ENCODE measurements at places on chromosomes 1 and 21.

DNA sequence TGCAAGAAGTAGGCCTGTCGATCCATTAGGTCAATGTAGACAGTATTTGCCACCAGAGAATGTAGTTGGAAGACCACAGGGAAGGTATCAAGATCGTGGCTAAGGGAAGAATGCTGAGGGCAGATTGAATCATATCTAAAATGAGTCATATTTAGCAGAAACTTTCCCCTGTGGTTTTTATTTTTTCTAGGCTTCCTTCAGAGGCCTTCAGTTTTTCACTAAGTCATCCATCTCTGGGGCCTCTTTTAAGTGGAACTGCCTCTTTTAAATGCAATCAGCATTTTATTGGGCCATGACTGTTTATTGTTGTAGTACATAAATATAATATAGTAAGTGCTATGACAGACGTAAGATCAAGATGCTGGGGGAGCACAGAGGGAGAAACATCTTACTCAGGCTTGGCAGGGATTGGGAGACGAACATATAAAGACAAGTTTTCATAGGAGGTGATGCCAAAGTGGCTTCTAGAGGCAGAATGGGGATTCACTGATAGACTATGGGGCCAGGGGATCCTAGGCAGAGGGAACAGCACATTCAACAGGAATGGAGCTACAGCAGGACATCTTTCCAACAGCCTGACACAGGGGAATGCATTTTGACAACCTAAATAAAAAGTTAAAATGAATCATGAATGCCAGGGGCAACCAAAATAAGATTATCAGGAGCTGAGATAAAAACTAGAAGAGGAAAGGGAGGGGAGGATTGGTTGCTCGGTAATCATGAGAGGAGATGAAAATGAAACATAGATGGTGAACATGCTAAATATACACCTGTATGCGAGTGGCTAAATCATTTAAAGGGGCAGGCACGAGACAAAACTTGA, 20.1 kb downstream of the UBE2U start:
- no peak for DNase-seq

DNA sequence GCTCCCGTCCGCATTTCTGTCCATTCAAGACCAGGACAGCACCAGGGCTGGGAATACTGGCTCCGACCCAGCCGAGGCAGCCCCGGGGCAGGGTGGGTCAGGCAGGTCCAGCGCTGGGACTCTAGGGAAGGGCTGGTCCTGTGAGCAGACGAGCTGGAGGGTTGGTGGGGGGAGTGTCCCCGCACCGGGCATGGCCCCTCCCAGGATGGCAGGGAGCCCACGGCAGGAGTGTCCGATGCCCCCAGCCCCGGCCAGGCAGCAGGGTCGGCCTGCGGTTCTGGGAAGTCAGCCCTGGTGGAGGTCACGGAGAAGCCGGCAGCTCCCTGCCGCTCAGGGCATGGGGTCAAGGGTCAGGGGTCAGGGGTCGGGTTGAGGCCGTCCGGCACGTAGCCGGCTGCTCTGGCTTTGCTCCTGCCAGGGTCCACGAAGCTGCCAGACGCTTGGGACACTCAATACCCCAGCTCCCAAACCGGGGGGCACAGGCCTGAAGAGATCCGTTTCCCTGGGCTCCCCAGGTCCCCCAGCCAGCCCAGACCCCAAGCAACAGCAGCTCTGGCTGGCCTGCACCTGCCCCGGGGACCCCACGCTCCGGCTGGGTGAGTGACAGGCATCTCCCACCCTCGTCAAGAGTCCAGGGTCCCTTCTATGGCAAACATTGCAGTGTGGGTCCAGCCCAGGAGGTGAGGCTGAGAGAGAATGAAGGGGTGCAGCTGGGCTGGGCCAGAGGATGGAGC, 6.7 kb downstream of the C1QTNF12 start:
- DNase-seq: no peak

- DNase-seq: no peak
Observed at GRCh38 chr1:150764617-150765101, 919 bp downstream of the CTSS start.

GRCh38 chr1:86696522-86696921, 7.9 kb upstream of the SH3GLB1 start:
- no peak for DNase-seq

DNA sequence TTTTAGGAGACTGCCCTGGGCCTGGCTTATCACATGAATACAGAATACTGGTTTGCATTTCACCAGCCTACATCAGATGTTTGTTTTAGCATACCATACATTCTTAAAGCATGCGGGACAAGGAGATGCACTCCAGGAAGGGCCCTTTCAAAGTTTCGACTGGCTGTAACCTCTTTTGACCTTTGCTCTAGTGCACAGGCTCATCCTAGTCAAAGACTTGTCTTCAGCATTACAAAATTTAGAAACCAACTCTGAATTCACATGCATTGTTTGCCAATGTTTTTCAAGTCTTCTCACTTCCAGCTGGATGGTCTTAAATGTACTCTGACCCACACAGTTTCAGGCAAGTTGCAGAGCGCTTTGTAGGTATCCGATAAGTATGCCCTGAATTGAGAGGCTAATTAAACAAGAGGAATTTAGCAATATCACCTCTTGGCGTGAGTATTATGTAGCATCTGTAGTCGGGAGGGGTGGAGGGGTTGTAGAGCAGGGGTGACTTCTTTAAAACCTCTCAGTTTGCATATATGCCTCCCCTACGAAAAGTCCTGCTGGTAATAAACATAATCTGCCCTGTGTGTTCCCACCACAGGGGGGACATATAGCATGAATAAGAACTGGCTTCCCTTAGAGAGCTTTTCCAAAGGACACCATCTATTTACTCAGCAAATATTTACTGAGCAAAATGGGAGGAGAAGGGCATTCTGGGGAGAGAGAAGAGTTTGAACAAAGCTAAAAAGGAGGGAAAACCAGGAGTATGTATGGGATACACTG, 24.4 kb upstream of the AHCYL1 start:
- DNase-seq: no peak

GRCh38 chr1:235304549-235305451, 23.2 kb downstream of the ARID4B start:
- peak; percentile 36 for DNase-seq

GRCh38 chr21:16900685-16901084, 612.2 kb upstream of the CXADR start:
- no peak for DNase-seq

- no peak for DNase-seq
Observed at GRCh38 chr1:9145021-9145668, 16.2 kb upstream of the GPR157 start.

- DNase-seq: no peak
Observed at GRCh38 chr1:37601441-37601840, 5.7 kb upstream of the GNL2 start.

DNA sequence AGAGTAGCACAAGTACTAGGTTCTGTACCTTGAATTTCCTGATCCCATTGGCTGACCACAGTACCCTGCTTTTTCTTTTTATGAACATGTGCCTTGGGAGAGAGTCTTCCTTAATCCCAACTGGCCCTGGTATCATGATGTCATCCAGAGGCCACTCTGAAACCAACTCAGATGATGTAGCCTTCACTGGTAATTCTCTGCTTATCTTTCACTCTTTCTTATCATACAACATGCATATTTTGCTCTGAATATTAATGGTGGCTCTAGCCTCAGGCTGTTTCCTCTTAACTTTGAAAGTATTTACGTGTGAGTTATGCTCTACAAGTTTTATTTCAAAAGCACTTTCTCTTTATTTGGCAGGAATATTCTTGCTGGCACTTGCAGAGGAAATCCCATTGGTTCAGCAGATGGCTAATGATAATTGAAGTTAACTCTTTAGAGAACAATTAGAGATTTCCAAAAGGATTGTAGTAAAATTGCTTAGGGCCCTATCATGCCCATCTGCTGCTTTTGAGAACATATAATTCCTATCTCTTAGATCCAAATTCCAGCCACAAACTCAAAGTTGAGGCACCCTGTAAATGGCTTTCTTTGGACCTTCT, 86.1 kb downstream of the PTGER3 start:
- DNase-seq: no peak

DNA sequence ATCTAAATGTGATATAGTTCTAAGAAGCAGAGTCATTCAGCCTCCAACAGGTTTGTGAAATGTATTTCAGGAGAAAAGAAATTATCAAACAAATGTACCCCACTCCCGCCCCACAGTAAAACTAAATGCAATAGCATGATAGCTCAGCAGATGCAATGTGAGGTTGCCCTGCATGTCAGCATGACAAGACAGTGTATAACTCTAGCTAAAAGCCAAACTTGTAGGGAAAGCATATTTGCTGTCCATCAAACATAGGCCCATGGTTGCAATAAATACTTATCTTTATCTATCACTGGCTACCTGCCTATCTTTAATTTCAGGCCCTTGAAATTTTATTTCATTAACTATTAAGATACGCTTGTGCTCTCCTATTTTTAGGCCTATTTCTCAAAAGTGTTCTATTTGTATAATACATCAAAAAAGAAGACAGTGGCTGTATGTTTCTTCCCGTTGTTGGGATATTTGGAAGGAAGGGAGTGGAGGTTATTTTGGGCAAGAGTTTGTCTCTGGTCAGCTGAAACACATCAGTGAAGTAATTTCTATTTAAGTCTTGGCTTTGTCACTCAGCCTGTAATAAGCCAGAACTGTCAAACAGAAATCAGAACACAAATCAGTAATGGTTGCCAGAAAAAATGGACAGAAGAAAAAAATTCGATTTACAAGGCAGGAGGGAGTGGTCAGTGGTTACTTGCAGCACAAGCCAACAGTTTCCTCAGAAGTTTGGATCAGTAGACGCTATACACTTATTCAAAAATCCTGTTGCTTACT, 307.4 kb upstream of the ADGRL2 start:
- DNase-seq: no peak

GRCh38 chr1:244349581-244350001, 102.1 kb downstream of the ADSS2 start:
- no peak for DNase-seq

DNA sequence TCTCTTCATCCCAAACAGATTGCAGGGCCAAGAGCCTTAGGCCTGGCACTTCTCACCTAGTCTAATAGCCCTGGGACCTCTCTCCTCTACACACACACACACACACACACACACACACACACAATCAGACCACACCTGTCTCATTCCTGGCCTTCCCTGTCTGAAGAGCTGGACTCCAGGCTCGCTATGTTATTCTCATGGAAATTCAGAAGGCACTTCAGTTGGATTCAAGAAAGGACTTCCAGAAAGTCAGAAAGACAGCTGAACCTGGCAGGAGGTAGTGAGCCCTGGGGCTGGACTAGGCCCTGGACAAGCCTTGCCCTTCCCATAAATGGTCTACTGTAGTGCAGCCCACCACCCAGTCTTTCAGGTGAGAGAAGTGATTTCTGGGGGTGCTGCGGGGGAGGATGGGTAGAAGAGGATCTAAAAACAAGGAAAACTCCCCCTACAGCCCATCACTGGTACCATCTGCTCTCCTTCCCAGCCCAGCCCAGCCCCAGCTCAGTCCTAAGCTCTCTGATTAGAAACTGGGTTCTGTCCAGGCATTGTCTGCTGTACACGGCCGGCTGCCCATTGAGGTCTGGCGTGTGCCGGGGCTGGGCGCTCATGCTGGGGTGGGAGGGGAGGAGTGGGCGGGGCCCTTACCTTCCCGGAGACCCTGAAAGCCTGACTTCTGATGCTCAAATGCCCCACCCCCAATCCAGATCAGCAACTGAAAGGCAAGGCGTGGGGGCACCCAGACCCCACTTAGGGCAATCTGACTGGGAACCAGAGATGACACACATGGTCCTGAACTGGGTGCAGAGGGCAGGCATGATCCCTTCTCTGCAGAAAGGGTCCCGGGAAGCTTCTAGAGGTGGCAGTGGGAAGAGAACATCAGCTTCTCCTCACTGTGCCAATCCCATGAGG, 2.5 kb downstream of the KIF21B start:
- peak; percentile 28 for DNase-seq

DNA sequence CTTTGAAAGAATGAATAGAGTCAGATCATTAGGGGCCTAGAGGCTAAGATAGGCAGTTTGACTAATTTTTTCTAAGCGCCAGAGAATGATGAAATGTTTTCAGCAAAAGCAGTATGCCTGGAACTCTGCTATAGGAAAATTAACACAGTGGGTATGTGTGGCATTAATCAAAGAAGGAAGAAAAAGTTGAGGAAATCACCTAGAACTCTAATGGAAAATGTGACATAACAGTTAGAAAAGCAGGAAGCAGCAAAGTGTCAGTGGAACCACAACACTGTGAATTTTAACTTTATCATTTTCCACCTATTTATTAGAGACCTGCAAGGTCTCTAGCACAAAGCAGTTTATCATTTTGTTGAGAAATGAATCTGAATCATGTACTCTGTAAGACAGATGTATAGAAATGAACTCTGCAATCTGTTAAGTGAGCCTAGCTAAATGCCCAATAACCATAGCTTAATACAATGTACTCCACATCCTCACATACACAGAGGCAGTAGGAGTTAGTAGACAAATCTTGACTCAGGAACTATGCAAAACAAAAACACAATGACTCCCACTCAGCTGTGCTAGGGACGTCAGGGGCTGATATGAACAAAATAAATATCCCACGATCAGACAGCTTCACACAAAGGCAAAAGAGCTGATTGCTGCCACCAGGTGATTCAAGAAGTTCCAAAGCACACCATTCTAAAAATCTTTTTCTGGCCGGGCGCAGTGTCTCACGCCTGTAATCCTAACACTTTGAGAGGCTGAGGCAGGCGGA, 500.7 kb upstream of the NFIA start:
- DNase-seq: no peak

- DNase-seq: no peak
Observed at GRCh38 chr1:23290836-23291565, 53.1 kb downstream of the HNRNPR start.

- no peak for DNase-seq
Observed at GRCh38 chr1:63690966-63691700, 82.7 kb upstream of the ROR1 start.

GRCh38 chr1:68401506-68401905, 48.2 kb downstream of the RPE65 start:
- DNase-seq: no peak

GRCh38 chr1:6770751-6771440, 14.4 kb upstream of the CAMTA1 start:
- DNase-seq: no peak

DNA sequence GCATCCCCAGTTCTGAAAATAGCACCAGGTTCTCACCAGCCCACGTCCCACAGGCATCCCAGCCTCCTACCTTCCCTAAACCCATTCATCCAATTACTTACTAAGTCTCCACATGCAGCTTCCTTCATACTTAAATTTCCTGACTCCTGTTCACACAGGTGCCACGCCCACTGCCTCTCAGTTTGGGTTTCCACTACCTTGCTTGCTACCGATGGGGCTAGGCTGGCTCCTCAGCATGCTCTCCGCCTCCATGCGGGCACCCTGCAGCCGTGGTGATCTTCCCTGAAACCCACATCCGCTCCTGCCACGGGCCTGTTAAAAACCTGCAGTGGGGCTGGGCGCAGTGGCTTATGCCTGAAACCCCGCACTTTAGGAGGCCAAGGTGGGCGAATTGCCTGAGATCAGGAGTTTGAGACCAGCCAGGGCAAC, 70.4 kb upstream of the ANGPTL1 start:
- DNase-seq: no peak

GRCh38 chr1:233972951-233973635, 68.6 kb downstream of the SLC35F3 start:
- no peak for DNase-seq

- DNase-seq: no peak
Observed at GRCh38 chr1:68706639-68707317, 209.9 kb upstream of the DEPDC1 start.

- DNase-seq: no peak
Observed at GRCh38 chr21:26125433-26126167, 45.0 kb downstream of the APP start.
